ENCODE measurements at places on chromosomes 5 and 9.

DNA sequence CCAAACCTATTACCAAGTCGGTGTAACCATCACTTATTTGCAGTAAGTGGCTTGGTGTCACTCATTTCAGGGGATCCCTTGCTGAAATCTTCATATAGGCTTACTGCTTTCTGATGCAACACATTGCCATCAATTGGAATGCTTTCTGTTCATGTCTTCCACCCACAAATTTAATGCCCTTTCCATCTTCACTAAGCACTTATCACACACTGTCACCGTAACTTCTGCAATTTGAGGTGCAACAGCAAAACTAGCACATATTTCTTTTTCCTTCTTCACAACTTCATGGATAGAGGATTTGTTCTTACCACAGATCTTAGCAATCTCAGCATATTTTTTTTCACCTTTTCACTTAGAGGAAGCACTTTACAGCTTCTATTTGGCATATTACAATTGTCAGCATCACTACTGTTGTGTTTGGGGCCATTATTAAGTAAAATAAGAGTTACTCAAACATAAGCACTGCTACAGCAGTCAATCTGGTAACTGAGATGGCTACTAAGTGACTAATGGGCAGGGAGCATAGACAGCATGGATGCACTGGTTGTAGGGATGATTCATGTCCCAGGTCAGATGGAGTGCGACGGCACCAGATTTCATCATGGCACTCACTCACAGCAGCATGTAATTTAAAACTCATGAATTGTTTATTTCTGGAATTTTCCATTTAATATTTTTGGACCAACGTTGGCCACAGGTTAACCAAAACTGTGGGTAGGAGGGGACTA is 70.1 kb downstream of the PIP5K1B start:
- no peak for DNase-seq

DNA sequence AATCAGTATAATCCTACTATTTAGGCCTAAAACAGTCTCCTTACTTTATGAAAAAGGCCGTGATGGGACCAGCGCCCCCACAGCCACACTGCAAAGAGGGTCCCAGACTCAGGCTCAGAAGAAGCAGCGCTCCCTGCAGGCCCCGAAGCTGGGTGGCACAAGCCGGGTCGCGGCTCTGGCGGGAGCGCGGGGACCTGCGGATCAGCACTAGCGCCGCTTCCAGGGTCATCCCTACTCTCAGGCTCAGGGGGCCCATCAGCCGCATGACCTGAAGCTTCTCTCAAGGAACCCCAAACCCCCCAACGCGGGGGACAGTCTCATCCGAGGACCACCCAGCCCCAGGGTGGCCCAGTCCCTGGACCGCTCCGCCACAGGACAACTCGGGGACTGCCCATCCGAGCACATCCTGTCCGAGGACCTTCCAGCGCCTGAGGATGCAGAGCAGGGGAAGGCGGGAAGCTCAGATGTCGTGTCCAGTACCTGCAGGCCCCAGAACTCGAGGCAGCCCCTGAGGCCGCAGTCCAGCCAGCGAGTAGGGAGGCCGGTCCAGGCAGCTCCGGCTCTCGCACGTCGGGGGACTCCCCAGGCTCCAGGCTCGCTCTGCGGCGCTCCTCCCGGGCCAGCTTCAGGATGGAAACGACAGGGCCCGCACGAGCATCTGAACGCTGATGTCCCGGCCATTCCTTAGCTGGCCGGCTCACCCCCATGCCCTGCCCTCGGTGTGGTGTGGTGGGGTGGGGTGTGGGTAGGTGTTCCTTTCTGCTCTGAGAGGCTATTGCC is 32.4 kb upstream of the CDK20 start:
- no peak for DNase-seq

- DNase-seq = no peak
Measured at GRCh38 chr9:127814619-127815511, 12.2 kb downstream of the FPGS start.

GRCh38 chr5:132505641-132506040 is 15.1 kb upstream of the IRF1 start:
- DNase-seq = no peak

- DNase-seq = no peak
Measured at GRCh38 chr5:150670948-150671310, 9.9 kb downstream of the MYOZ3 start.

DNA sequence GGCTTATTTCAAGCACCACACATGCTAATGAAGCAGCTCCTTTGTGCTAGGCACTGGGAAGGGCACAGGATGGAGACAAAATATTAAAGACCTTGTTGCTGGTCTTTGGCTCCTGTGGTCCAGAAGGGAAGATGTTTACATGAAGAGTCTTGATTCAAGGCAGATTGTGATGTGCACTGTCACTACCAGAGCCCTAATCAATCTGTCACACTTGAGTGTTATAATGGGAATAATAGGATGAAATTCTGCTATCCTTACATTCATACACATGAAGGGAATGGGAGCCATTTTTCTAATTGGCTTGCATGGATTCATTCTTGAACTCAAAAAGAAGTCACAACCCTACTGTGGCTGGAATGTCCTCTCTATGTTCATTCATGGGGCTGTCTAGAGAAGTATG is 203.0 kb downstream of the SEC61B start:
- no peak for DNase-seq

DNA sequence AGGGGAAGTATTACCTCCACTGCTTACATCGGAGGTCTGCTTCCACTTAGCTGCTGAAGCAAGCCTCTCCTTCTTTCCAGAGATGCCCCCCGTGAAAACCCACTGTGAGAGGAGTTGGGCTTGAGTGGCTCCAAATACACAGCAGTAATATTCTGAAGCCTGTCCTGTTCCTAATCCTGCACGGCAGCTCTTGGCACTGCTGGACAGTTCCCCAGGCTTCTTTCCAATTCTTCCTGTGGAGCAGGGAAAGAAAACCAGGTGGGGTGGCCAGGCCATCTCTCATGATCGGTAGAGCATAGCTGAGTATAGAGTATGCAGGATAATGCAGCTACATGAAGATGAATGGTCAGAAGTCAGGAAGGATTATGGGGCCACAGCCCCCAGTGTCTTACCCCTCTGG is 335.3 kb downstream of the MARCHF11 start:
- no peak for DNase-seq

GRCh38 chr9:89052470-89053097 is 61.3 kb downstream of the S1PR3 start:
- no peak for DNase-seq

- DNase-seq = no peak
Measured at GRCh38 chr5:129112295-129112694, 17.7 kb downstream of the ISOC1 start.

DNA sequence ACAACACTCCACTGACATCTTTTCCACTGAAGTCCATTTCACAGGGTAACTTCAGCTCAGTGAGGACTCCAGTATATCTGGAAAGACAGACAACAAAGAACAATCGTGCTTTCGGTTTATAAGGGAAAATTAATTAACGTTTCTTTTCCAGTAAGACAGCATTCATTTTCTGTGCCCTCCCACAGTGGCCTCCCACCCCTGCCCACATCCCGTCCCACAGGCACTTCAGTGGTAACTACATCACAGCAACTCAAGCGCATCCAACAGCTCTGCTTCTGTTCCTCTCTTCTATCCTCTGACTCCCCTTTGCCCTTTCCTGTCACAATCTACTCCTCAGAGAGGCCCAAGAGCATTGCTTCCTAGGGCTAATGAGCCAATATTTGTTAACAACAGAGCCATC is 40.3 kb downstream of the GLDC start:
- no peak for DNase-seq

All from C1 segment of cervical spinal cord (tissue), 14 donors.